ENCODE measurements at places on chromosomes 1 and 21.

DNA sequence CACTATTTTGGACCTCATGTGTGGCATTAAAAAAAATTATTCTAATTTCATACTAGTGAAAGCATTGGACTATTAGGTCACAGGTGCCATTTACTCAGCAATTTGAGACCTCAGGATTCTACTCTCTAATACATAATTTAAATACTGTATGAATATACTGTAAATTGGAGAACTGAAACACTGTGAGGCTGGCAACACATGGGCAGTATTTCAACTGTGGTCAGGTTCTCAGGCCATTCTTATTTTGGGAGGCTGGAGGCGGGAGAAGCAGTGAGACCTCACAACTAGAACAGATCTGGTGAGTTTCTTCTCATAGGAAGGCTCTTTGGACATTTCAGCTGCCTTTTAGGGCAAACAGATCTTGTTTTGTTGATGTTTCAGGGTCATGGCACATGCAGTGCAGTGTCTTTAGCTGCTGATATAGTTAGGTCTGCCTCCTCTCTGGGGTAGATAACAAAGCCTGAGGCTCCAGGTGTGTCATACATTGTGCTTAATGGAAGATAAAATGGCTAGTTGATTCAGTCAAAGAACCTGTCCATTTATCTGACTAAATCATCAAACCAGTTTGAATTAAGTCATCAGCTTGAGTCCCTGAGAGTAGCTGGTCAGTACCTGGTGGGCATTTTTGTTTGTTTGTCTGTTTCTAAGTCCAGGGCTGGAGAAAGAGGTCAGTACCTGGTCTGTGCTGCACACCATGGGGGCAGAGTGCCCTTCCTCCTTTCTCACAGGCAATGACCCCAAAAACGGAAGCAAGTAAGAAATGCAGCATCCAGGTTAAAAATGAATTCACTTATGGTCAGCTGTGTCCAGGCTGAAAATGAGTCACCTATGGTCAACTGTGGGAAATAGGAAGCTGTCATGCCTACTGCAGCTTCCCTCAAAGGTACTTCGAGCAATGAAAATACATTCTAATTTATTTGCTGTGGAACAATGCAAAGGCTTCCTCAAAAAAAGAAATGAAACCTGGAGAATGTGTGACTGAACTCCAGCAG is 216.2 kb downstream of the SDCCAG8 start:
- no peak for DNase-seq

GRCh38 chr21:27425172-27425571 is 458.3 kb upstream of the ADAMTS5 start:
- no peak for DNase-seq

DNA sequence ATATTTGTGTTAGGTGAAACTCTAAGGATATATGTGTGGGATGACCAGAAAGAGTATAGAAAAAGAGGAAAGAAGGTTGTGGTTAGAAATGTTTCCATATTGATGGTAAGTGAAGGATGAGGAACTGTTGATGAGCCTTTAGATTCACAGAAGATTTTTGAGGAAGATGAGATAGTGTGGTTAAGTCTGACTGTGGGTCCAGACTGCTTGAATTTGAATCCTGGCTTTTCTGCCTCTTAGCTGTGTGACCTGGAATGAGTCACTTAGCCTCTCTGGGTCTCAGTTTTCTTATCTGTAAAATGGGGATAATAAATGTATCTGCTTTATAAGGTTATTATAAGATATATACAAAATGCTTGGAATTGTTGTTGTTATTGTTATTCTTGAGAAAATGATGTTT is 27.5 kb downstream of the RGL1 start:
- DNase-seq: no peak

- DNase-seq: peak; percentile 48
Measured at GRCh38 chr21:36320421-36321324, 676 bp downstream of the MORC3 start.

DNA sequence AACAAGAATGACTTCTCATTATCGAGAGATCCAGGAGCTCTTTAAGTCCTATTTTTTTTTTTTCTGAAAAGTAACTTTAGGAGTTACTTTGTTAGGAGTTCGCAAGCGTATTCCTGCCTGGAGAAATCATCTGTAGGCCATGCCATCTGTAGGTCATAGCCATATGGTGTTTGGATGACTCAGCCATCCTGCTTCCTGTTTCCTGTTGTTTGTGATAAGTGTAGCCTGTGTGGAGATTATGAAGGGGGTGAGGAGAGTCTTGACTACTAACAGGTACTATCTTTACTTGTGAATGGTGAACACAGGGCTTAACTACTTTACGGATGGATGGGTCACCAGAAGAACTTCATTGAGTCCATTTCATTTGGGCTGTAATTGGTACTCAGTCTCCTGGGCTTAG is 327.2 kb downstream of the PTPRU start:
- no peak for DNase-seq

DNA sequence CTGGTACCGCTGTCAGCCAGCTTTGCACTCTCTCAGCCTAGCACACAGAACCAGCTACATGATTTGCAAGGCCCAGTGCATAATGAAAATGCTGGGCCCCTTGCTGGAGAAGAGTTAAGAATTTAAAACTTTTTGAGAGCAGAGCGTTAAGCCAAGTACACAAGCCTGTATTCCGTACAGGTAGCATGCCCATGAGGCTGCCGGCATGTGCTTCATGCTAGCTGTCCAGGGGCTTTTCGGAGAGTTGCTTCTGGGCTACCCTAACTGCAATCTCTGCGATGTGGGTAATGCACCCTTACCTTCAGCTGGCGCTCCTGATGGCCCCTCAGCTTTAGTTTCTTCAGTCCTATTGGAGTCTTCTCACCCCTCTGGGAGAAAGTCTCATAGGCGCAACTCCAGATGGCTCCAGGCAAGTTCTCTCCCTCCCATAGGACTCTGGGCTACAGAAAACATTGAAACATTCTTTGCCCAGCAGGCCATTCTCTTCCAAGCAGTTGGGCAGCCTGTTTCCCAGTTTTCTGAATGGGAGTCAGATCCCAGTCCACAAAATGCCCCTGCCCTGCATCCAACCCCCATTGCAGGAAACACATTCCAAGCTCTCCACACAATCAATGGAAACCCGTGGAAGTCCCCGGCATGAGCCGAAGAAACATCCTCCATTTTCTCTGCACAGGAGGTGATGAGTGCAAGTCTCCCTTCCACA is 5.7 kb upstream of the AKT3 start:
- no peak for DNase-seq

- no peak for DNase-seq
Measured at GRCh38 chr1:71565262-71565661, 484.4 kb upstream of the ZRANB2 start.

GRCh38 chr1:237164406-237165352 is 122.7 kb downstream of the RYR2 start:
- DNase-seq: no peak

- no peak for DNase-seq
Measured at GRCh38 chr1:155040358-155041093, 6.9 kb downstream of the DCST1 start.

DNA sequence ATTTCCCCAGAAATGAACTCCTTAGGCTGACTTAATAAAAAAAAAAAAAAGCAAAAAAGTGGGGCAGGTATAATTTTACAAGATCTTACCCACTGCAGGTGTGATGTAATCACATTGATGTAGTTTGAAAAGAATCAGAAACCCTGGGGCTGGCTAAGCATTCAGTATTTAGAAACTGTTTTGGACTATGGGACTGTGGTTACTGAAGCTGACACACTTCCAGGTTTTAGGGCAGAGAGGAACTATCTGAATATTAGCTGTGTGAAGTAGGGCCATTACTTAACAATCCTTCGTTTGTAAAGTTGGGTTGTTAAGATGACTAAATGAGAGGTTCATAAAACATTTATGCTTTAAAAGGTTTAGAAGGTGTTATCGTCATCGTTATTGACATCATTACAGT is 165.3 kb downstream of the FASLG start:
- no peak for DNase-seq

- DNase-seq: no peak
Measured at GRCh38 chr1:151661751-151662150, 49.9 kb downstream of the SNX27 start.

DNA sequence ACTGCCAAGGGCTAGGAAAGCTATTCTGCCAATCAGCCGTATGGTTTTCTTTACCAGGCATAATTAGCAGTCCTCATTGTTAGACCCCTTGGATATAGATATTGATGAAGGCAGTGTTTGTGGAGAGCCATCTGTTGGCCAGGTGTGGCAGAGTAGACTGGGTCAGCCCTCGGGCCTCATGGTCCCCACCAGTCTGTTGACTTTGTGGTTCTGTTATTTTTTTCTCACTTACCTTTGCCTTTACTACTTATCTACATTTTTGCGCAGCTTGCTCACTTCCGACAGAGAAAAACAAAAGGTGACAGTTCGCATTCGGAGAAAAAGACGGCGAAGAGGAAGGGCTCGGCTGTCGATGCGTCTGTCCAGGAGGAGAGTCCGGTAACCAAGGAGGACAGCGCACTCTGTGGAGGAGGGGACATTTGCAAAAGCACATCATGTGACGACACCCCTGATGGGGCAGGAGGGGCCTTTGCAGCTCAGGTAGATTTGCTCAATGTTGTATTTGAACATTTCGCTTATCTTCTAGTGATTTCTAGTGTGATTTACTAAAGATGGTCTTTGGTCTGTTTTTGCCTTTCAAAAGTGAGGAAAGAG is 2.3 kb downstream of the PCNT start:
- no peak for DNase-seq

DNA sequence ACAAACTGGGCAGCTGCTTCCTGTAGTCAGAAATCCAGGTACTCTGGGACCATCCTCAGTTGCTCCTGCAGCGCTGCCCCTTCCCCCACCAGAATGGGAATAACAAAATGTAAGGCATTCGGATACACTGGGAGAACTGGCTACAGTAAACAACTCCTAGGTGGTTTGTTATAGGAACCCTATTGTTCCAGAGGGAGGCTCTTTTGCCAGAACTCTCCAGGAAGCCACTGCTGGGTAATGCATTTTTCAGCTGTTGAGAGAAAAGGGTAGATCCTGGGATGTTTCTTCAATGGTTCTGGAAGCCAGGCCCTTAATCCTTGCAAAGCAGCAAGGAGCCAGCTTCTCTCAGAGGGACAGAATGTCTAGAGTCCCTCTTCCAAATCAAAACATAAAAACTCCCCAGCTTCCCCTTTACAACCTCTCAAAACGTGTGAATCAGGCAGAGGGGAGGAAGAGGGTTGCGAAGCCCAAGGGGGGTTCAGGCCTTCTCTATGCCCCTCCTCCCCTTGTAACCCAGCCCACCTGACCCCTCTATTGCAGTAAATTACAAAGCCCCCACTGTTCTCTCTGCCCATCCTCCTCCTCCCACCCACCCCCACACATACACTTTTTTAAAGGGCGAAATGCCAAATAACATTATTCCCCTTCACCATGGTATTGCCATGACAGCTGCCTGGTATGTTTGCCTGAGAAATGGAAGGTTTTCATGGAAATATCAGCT is 29.1 kb downstream of the PLPP3 start:
- no peak for DNase-seq

- DNase-seq: no peak
Measured at GRCh38 chr1:163875200-163875926, 553.6 kb downstream of the NUF2 start.

GRCh38 chr21:16605597-16605996 is 875.8 kb downstream of the USP25 start:
- DNase-seq: no peak

DNA sequence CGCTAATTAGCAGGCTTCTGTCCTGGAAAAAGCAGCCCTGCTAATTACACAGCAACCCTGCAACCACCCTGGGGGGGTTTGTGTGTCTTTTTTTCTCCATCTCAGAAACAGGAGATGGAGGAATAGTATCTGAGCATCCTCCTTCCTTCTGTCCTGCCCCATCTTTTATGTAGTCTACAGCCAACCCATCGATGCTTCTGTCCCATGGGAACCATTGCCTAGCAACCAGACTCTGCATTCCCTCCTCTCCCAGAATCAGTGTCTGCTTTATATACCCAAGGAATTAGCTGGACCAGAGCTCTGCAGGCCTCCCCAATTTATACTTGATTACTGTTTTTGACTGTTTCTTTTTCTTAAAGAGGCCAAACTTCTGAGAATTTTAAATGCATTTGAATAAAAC is 35.1 kb downstream of the LRRC38 start:
- DNase-seq: no peak

DNA sequence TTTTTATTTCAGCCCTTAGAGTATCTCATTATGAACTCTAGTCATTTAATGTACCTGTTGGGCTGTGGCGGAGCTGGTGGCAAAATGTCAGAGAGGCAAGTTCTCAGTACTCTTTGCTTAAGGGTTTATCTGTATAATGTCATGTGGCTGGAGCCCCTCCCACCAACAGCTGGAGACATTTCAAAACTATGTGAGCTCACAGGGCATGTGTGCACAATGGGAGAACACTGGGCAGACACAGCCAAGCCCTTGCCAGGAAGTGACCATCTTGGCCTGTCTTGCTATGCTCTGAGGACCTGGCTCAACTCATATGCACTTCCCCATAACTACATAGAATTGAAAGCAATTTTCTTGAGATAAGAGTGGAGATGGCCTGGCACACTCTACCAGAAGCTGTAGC is 296.4 kb downstream of the PTPRU start:
- no peak for DNase-seq

DNA sequence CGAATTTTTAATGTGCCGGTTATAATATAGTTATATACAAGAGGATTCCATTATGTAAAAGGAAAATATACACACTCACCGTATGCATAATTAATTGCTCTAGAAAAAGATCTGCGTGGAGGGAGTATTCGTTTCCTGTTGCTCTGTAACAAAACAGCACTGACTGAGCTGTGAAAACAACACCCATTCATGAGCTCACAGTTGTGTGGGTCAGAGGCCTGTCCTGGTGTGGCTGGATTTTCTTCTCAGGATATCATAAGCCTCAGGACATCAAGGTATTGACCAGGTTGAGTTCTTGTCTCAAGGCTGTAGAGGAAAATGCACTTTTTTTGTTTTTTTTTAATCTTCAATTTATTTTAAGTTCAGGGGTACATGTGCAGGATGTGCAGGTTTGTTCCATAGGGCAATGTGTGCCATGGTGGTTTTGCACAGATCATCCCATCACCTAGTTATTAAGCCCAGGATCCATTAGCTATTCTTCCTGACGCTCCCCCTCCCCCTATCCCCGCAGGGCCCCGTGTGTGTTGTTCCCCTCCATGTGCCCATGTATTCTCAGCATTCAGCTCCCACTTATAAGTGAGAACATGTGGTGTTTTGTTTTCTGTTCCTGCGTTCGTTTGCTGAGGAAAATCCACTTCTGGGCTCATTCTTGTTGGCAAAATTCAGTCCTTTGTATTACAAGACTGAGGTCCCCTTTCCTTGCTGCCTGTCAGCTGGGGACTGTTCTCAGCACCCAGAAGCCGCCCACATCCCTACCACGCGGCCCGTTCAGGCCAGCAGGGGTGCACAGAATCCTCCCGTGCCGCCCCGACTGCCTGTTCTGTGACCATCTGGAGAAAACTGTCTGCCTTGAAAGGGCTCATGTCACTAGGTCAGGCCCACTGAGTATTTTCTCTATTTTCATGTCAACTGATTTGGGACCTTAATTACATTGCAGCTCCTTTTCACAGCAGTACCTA is 87.4 kb upstream of the ERRFI1 start:
- DNase-seq: no peak

GRCh38 chr1:33338048-33338439 is 17.1 kb upstream of the A3GALT2 start:
- no peak for DNase-seq

DNA sequence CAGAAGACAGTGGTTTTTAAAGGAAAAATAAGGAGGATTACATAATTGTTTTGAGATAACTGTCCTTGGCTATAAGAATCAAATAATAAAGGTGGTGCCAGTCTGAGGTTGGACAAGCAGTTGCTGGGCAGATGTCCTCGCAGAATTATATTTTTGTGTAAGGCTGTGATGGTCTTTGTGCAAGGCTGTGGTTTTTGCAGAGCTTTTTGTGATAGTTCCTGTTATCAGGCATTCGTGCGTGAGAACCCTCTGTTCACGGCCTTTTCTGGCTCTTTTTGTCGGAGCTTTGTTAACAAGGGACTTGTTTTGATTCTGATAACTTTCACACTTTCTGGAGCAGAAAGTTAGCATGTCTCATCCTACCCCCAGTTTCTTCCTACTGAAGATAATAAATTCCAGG is 33.4 kb downstream of the SH3BP5L start:
- DNase-seq: no peak
